Stimulated activated CD8-positive, alpha-beta memory T cell treated with anti-CD3 and anti-CD28 coated beads, Interleukin-2, amount 100 ng/mL, for 1 hour (primary cell): ENCODE measurements at places on chromosomes 3 and 15.

- no peak for DNase-seq
Observed at GRCh38 chr3:35932995-35933394, 293.7 kb downstream of the ARPP21 start.

DNA sequence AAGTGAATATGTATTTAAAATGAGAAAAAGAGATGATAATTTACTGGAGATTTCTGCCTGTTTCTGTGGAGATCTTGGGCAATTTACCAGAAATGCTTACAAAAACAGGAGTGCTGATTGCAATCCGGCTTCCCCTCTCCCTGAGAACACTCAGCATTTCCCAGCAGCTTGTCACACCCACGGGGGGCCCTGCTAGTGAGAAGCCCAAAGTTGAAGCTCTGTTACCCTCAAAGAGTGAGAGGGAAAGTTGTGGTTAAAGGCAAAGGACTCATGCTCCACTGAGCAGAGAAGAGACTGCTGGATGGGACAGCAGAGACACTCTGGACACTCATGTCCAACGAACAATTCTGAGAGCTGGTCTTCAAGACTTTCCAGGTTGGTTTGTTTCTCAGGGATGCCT is 2.9 kb downstream of the MCTP2 start:
- no peak for DNase-seq

DNA sequence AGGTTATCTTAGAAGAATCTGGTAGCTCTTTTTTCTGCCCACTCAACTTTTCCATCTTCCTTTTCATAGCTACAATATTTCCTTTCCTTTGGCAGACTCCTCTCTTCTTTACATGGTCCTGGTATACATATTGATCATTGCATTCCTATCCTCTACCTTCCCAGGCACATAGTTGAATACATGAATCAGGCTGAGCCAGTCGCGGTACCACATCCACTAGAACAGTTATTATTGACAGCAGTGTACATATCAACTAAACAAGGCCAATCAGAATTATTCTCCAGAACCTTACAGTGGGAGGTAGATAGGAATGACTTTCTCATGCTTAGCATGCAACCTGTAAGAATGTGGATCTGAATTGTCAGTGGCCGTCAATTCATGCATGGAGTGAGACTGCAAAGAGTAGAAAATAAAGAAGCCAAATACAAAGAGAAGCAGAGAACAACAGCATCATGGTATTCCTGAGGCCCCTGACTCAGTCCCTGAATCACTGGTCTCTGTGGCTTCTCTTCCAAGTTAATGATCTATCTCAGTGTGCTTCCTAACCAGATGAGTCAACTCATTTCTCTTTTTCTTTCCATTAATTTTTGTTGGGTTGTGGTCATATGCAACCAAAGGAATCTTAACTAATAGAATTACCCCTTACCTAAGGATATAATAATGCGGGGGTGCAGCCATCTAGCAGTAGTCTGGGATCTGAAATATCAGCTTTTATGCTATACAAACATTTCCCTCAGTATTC is 60.9 kb upstream of the DCBLD2 start:
- no peak for DNase-seq

- no peak for DNase-seq
Observed at GRCh38 chr15:88029696-88030095, 226.8 kb downstream of the NTRK3 start.

- DNase-seq = no peak
Observed at GRCh38 chr15:96460106-96460505, 129.6 kb downstream of the NR2F2 start.

DNA sequence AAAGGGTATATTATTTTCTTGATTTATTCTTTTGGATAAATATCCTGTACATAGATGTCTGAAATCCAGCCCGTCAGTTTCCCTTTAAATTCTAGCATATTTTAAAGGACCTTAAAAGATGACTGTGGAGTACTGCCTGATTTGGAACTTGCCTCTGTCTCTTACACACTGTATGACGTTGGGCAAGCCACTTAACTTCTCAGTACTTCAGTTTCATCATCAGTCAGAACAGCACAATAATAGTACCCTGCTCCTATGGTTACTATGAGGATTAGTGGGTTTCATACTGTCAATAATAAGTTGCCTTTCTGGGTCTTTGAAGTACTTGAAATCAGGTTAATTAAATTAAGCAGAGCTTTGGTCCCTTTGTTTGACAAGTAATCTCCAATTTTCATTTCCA is 374.3 kb downstream of the TIGIT start:
- no peak for DNase-seq

DNA sequence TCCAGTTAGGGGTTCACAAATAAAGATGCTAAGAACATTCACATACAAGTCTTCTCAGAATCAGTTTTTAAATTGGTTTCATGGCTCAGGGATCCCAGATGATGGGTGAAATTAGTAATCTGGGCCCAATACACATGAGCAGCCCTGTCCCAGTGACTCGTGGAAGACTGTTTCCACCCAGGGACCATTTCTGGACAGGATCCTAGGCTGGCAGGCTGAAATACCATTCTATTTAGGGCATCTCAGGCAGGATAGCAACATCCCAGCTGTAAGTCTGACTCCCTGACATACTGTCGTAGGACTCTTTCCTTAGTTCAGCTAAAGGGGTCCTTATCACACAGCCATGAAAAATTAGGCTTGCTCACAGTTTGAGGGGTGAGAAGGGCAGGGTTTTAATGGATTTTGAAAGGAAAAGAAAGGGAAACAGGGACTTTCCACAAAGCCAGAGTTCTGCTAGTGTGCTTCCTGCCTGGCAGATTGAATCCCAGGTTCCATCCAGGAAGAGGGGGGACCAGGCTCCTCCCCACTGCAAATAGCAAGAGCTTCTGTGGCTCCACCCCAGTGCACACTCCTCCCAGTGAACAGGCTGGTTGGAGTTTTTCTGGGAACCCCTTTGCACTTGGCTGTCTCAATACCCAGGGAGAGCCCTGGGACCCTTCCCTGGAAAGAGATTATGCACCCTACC is 41.3 kb upstream of the LYZL4 start:
- no peak for DNase-seq

GRCh38 chr3:10170915-10171478 is 6.3 kb downstream of the IRAK2 start:
- no peak for DNase-seq

- DNase-seq = no peak
Observed at GRCh38 chr3:57500506-57500905, 43.6 kb downstream of the DNAH12 start.

- no peak for DNase-seq
Observed at GRCh38 chr3:170506556-170506955, 79.3 kb downstream of the SLC7A14 start.

DNA sequence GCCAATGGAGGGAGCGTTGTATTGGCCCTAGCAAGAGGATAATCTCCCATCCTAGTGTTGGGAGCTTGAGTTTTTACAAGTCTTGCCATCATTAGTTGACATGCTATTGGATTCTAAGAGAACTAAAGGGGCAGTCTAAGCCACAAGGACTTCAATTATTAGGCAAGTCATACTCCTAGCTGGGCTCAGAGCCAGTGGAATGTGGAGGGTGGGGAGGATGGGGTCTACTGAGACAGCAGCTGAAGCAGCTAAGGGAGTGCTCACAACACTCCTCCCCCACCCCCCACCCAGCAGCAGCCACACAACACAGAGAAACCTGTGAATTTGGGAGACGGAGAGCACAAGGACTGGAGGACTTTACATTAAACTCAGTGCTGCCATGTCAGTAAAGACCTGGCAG is 27.9 kb downstream of the FRG2C start:
- no peak for DNase-seq

DNA sequence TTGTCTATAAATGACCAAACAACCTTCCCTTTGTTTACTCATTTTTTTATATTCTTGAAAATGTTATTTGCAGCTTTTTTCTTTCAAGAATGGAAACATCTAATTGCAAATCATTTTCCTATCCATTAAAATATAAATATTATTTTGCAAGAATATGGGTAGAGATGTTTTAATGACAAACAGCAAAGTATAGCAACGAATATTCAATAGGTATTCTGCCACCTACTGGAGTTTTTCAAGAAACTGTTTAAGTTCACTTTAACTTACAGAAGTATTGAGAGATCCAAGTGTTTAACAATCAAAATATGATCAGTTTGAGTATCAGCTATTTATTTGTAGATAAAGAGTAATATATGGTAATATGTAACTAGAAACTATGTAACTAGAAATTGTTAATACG is 6.9 kb upstream of the EOGT start:
- DNase-seq = no peak

- DNase-seq = no peak
Observed at GRCh38 chr3:186975726-186976125, 45.4 kb downstream of the ST6GAL1 start.

GRCh38 chr3:55373423-55373822 is 113.7 kb downstream of the WNT5A start:
- DNase-seq = no peak

DNA sequence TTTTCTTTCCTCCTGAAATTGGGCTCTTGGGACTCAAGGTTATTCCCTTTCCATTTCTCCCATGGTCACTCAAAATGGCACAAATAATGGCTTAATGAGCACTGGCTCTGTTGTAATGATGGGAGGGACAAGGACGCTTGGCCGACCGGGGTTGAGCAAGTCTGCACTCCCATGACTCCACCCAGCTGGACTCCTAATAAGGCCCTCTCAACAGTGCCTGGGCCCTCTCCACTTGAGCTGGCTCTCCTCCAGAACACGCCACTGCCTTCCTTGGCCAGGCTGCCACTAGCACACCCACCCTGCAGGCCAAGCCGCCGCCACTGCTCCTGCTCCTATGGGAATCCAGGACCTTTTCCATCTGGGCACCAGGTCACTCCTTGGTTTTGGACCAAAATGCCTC is 42.3 kb downstream of the ADCY5 start:
- no peak for DNase-seq

- no peak for DNase-seq
Observed at GRCh38 chr3:178663201-178663934, 127.1 kb downstream of the KCNMB2 start.

- DNase-seq = no peak
Observed at GRCh38 chr15:89898614-89899294, 5.0 kb upstream of the AP3S2 start.

DNA sequence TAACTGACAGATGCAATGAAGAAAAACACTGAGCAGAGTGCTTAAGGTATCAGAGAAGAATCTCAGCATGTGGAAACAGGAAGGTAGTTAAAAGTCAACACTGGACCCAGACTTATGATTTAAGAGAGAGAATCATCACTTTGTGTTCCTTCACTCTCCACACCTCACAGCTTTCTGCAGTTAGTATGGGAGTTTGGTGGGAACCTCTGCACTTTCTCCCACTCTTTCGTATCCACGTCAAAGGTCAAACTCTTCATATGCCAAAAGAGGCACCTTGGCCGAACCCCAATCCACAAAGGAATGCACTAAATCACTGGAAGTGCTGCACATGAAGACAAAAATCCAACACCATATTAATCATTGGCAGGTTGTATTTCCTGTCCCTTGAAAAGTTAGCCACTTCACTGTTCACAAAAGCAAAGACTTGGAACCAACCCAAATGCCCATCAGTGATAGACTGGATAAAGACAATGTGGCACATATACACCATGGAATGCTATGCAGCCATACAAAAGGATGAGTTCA is 361.2 kb downstream of the MAGI1 start:
- DNase-seq = no peak

DNA sequence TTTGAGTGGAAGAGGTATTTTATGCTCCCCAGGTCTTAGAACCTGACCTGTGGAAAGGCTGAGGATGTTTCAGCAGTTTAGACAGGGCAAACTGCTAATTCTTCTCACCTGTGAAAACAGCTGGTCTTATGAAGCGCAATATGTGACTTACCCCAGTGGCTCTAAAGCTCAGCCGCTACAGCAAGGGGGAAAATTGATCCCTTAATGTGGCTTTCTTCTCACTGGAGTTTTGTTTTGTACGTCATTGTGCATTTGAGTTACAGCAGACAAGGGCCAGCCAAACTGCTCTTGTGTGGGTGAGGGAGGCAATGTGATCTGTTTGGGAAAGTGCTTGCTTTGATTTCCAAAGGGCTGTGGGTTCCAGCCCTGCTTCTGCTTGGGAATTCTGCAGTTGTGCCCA is 293.4 kb upstream of the LRRFIP2 start:
- no peak for DNase-seq

DNA sequence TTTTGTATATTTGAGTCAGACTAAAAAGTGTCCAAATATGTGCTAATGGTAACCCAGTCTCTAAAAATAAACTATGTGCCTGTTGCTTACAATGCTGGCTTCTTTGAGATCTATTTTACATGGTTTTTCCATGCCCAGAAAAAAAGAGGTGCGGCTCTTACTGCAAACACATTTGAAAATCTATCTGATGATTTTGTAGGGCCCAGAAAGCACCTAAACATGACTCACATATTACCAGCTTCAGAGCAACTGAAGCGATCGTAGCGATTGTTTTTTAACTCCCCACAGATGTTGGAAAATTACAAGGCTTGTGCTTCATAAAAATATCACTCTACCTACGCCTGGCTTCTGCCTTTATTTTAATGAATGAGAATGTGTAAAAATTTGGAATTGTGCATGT is 53.5 kb downstream of the SUCNR1 start:
- no peak for DNase-seq

- no peak for DNase-seq
Observed at GRCh38 chr15:43433165-43433564, 59.8 kb downstream of the TP53BP1 start.

DNA sequence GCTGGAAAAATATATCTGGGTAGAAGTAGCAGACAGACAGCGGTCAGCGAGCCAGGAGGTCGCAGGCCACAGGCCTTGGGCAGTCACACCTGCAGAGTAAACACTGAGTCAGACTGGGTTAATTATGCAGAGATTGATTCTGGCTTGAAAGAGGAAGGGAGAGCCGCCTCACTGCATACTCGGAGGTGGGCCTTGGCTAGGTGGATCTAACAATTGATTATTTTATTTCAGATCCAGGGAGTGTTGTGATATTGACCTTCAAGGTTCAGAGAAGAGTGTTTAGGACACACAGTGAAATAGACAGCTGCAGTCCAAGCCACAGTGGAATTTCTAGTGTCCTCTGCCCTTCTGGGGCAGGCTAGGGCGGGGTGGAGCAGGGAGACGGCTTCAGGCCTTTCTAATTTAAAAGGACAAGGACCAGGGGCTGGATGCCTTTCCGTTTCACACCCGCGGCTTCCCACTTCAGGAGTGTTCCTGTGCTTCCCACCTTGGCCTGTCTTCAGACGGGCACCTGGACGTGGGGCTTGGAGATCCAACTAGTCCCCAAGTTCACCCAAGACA is 237.3 kb downstream of the XXYLT1 start:
- DNase-seq = no peak

DNA sequence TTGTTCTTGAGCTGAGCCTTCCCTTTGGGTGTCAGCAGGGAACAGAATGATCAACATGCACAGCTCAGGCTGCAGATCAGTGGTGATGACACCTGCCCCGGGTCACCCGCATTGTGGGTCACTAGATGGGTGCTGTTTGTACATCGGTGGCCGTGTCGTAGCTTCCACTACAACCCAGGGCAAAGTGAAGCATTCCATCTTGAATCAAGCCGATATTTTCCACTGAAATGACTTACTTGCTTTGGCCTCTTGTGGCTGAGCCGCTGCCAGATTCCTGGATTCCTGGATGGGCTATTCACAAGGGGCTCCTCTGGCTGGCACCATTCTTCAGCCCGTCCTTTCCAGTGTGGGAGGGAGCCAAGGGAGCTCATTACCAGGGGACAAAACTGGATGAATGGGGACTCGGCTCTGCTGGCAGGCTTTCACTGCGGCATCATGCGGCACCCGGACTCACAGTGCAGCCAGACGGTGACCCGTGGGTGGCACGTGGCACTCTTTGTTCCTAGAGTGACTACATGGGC is 65.6 kb downstream of the SLCO3A1 start:
- DNase-seq = no peak

- DNase-seq = no peak
Observed at GRCh38 chr3:151743855-151744254, 10.1 kb downstream of the AADACL2 start.
